ENCODE measurements at places on chromosomes 7 and 10. TPM values are rescaled to one million over a fixed set of nuclear protein-coding genes. Genes with fewer than 3 reads are reported as not detected.
A peak's percentile ranks its signal among the peaks of the same experiment; 100 is the strongest.

DNA sequence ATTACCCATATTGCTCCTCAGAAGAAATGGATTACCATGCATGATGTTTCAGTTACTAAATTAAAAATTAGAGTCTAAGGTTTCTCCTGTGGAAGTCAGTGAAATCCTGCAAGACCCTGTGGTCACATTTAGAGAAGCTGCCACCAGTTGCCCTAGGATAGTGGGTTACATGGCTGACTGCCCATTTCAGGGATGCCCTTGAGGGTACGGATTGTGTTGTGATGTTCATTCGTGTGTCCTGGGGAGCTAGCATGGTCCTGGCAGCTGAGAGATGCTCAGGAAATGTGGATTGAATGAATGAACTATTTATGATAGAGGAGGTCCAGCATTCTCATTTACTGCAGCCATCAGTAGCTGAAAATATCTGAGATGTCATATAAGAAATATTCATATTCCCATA lies 55.1 kb downstream of the TMEM178B start:
- DNase-seq, result no peak

DNA sequence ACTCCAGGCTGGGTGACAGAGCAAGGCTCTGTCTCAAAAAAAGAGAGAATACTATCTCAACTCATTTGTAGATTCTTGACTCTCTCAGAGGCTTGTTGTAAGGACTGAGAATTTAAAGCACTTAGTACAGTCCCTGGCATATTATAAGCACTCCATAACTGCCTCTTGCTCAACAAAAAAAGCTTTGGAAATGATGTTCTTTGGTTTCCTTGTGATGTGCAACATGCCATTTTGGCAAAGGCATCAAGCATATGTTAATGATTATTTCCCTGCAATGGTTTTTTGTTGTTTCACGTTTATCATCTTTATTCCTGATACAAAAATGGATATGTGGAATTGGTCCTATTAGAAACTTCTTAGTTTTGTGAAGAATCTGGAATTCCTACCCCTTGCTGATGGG lies 15.7 kb downstream of the NOLC1 start:
- no peak for DNase-seq

DNA sequence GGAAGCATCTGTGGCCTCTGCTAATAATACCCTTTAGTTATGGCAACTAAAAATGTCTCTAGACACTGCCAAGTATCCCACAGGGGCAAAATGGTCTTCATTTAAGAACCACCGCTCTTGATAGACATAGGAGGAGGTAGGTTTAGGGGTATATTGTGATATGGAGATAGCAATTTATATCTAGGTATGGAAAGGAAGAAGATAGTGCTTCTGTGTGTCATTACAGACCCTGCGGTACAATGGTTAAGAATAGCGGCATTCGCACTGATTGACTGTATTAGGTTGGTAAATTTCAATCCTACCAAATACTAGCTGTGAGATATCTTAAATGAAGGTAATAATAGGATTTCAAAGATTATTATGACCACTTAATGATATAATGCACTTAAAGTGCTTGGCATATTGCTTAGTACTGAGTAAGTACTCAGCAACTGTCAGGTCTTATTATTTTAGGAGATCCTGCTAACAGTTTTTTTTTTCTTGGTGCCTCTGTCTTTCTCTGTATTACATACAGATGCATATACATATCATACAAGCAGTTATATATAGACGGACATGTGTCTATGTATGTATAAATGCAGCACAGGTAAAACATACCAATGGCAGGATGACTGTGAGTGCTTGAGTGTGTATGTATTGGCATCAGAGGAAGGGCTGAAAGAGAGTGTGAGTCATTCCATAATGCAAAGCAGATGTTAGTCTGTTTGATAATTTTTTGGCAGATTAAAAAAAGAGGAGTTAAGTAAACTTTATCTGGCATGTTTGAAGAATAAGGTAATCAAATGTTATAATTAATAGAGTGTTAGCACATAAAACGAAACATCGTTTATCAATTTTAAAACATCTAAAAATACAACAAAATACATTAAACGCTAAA lies 50.0 kb upstream of the ITGB8 start:
- no peak for DNase-seq

DNA sequence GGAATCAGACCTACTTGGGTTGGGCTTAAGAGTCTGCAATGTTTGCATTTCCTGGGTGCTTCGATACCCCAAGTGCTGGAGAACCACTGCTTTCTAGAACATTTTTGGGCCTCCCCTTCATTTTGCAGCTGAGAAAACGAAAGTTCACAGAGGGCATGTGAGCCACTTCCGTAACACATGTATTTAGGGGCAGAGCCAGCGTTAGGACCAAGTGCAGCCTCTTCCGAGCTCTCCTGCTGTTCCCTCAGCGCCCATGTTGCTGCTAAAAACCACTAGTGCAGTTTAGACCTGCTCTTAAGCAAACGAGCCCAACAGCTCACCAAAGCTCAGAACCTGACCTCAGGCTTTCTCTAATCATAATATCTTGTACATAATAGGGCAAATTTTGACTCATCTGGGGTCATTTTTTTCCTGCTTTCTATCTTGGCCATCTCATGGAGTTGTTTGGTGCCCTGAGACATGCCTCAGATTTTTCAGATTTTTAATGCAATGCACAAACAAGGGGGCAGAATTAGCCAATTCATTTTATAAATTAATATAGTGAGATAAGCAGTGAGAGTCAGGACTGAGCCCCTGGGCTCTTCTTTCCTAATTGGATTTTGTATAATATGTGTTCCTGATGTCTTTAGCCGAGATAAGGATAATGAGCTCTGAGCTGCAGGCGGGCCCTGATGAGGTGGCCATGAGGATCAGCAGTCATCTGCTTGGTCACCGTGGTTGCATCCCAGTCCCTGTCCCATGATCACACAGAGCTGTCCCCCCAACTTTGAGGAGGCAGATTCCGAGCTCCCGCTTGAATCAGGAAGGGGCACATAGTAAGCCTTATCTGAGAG lies 12.9 kb downstream of the BAG3 start:
- DNase-seq, result no peak

DNA sequence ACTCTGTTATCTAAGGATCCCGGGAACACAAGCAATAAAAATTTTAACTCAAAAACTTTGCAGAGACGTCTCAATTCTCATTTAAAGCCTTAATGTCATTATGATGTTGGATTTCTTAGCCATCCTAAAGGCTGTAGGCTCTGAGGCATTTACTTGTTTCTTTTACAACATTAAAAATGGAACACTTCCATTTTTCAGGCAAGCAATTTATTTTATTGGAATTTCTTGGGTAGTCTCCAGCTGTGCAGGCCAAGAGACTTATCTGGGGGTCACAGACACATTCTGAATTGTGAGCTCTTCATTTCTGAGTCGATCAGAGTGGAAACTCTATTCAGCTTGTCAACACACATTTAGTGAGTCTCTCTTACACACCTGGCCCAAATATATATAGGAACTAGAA lies 48.0 kb upstream of the KIF5B start:
- no peak for DNase-seq

DNA sequence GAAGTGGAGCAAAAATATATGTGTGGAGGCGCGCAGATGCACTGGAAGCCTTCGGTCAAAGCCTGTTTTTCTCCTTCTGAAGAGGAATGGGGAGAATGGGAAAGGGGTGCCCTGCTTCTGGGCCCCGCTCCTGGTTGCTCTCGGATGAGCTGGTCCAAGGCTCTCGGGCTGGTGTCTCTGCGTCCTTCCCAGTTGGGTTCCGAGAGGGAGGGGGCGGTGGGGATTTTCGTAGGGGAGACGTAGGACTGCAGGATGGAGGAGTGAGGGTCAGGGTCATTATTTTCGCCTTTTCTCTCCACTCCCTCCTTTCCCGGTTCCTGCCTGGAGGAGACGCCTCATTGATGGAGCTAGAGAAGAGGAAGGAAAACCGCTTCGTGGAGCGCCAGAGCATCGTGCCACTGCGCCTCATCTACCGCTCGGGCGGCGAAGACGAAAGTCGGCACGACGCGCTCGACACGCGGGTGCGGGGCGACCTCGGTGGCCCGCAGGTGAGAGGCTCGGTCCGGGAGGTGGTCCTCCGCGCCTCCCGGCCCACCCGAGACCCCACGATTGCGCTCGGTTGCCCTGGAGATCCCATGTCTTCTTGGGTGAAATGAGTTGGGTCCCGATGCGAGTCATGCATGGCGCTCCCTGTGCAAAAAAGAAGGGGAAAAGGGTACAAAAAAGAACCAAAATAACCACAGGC lies 790 bp downstream of the ADAM22 start:
- DNase-seq, result no peak

- no peak for DNase-seq
Measured at GRCh38 chr10:125333769-125334168, 173.4 kb upstream of the CTBP2 start.

DNA sequence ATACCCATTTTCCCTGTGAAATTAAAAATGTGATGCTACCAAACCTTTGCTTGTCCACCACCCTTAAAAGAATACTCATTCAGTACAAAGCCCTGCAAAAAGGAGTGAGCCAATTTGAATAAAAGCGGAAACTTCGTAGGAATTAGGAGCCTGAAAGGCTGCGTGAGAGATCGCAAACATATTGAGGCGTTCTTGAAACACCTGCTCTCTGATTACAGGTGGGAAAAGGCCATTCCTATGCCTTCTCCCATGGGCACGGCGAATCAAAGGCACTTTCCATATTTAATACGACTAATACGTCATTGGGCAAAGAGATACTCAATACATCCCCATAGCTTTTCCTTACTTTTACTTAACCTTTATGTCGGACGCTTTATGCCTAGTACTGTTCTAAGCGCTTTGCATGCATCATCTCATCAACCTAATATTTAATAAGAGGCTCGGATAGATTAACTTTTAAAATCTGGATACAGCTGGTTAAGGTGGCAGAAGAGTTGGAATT lies 30.9 kb upstream of the KMT2E start:
- DNase-seq, result no peak

- DNase-seq, result no peak
Measured at GRCh38 chr10:88879534-88880281, at the start of gene STAMBPL1. STAMBPL1 (plus strand) TSS chr10:88880245; CDS start chr10:88901709, 21,464 bp downstream.

GRCh38 chr10:118626953-118627352 lies 31.5 kb upstream of the PRLHR start:
- no peak for DNase-seq

- no peak for DNase-seq
Measured at GRCh38 chr10:59373071-59373470, 10.7 kb upstream of the FAM13C start.

DNA sequence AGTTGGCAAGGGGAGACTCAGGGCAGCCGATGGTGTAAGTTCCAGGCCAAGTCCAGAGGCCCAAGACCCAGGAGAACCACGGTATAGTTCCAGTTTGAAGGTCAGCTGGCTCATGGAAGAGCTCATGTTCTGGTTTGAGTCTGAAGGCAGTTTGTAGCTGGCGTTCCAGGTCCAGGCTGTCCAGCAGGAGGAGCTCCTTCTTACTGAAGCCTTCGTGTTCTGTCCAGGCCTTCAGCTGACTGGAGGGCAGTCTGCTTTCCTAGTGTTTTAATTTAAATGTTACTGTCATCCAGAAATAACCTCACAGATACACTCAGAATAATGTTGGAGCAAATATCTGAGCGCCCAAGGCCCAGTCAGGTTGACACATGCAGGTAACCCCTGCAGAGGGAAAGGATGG lies 4.2 kb downstream of the SUN1 start:
- peak; percentile 46 for DNase-seq

GRCh38 chr10:126569513-126570244 lies 100.8 kb downstream of the C10orf90 start:
- DNase-seq, result peak; percentile 82

DNA sequence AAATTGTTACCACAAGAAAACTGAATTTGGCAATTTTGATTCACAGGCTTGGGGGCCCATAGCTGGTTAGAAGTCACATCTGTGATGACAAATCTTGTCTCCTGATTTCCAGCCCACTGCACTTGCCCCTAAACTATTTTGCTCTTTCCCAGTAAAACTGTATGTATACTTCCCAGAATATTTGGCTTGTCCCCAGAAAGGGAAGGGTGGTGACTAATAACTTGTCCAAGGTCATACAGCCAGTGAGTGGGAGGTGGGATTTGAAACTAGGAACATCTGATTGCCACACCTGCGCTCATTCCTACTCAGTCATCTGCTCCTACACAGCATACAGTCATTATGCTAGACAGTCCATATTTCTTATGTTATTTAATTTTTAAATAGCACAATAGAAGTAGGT lies 304.5 kb downstream of the SDHAF3 start:
- peak; percentile 45 for DNase-seq

DNA sequence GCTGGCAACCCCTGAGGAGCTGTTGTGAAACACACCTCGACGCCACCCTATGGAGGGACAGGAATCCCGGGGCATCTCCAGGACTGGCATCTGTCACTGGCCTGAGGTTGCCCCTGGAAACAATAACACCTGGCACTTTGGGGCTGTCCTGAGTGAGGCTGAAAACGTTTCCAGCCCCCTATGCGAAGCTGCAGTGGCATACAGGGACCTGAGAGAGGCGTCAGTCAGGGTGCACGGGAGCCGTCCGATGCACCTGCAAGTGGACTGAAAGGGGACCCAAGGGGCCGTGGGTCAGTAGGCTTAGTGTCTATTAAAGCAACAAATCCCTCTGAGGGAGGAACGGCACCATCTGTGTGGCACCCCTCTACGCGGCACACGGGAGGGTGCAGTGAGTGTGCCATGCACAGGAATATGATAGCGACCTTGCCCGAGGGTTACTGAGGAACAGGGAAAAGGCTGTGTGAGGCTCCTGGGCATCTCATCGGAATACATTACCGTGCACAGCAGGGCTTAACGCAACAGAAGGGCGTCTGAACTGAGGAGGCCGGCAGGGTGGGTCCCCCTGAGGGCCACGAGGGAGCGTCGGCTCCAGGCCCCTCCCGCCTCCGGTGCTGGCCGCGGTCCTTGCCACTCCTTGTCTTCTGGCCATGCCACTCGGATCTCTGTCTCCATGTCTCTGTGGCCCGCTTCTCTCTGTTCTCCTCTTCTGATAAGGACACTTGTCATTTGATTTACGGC lies 50.4 kb downstream of the FOXL3 start:
- DNase-seq, result no peak

DNA sequence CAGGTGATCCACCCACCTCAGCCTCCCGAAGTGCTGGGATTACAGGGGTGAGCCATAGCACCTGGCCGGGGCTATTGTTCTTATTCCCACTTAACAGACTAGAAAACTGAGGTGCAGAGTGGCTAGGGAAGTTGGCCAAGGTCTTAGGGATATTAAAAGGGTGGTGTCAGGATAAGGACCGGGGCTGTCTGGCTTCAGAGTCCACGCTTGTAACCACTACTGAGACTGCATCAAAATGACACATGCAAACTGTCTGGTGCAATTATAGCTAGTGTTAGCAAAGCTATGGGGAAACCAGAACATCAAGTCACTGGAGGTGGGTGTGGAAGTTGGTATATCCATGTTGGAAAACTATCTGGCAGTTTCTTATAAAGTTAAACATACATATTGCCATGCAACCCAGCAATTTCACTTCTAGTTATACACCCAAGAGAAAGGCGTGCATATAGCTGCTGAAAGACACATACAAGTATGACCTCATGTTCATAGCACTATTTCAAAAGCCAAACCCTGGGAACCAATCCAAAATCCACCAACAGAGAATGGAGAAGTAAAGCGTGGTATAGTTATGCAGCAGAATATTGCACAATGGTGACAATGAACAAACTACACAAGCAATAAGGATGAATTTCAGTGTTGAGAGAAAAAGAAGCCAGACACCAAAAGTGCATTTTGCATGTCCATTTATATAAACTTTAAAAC lies 33.9 kb upstream of the EEPD1 start:
- DNase-seq, result peak; percentile 84

The NME8 gene
- not detected for total RNA-seq

The GPC2 gene
- 1.6 TPM for total RNA-seq

The SPDYE2 gene
- not detected for total RNA-seq

The FXYD4 gene
- not detected for total RNA-seq

The GRM3 gene
- not detected for total RNA-seq
